ENCODE measurements at places on chromosomes 1 and 21. TPM values are rescaled to one million over a fixed set of nuclear protein-coding genes. Genes with fewer than 3 reads are reported as not detected.

DNA sequence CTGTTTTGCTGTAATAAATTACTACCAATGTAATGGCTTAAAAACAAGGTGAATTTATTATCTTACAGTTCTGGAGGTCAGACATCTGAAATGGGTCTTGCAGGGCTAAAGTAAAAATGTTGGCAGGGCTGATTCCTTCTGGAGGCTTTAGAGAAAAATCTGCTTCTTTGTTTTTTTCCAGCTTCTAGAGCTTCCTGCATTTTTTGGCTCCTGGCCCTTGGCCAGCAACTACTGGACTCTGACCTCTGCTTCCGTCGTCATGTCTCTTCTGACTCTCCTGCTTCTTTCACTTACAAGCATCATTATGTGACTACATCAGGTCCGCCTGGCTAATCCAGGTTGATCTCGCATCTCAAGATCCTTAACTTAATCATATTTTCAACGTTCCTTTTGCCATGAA, 350.9 kb downstream of the S1PR1 start:
- DNase-seq, result no peak

DNA sequence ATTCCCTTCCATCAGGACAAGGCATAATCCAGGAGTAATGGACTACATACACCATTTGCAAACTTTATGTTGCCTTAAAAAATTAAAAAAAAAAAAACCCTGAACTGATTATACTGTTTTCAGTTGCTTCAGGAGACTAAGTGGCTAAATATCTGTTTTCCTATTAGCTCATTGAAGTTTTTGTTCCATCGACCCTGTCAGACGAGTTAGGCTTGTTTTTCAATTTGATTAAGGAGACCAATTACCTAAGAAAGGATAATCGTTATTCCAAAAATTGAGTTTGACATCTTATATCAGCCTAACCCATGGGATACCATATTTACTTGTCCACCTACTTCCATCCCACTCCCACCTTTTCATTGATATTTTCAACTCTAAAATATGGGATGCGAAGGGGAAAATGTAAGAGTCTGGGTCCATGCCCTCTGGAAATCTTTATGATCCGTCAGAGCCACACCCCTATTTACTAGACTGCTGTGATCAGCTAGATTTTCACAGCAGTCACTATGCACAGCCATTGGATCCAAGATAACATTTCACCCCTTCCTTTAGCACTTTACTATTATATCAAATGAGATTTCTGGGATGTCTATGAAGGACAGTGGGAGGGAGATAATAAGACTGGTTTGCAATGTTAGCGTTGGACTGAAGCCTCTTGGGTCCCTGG, 41.0 kb downstream of the IL12RB2 start:
- no peak for DNase-seq

PSRC1 gene
- 16.6 TPM for total RNA-seq

DPM3 gene
- 34.0 TPM for total RNA-seq

- no peak for DNase-seq
These were observed 13.5 kb downstream of the FOXO6 start for GRCh38 chr1:41374711-41375110.
